ENCODE measurements at places on chromosomes 4 and X.
A peak's percentile ranks its signal among the peaks of the same experiment; 100 is the strongest.

DNA sequence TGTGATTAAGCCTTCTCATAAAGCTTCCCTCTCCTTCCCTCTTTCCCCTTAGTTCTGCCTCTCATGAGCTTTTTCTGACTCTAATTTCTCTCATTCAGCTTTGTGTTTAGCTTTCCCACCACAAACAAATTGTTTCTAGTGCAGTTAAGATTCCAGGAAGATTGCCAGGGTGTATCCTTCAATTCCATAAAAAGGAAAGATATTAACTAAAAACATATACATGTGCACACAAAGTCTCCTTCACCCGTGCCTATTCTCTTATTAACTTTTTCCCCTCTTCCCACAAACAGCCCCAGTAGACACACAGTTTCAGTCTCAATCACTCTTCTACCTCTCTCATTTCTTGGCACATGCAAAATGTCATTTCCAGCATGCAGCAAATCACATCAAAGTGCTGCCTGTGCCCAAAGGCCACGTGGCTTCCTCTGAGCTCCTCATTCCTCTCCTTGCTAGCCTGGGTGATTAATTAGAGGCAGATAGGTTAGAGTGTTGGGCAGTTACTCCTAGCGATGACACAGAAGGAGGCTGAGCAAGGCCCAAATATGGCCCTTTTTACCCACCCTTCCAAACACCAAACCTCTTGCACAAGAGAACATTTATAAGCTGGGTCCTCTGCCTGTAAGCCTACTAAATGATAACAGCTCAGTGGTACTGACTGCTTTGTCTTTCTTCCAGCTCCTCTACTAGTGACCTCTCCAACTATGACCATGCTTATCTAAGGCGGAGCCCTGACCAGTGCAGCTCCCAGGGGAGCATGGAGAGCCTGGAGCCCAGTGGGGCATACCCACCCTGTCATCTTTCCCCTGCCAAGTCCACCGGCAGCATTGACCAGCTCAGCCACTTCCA, 159.6 kb downstream of the SOWAHB start:
- peak; percentile 34 for DNase-seq

GRCh38 chr4:165009493-165010227, 22.1 kb upstream of the TRIM60 start:
- DNase-seq, result no peak

- DNase-seq, result no peak
These were observed 34.2 kb upstream of the FAT1 start for GRCh38 chr4:186757696-186758355.

DNA sequence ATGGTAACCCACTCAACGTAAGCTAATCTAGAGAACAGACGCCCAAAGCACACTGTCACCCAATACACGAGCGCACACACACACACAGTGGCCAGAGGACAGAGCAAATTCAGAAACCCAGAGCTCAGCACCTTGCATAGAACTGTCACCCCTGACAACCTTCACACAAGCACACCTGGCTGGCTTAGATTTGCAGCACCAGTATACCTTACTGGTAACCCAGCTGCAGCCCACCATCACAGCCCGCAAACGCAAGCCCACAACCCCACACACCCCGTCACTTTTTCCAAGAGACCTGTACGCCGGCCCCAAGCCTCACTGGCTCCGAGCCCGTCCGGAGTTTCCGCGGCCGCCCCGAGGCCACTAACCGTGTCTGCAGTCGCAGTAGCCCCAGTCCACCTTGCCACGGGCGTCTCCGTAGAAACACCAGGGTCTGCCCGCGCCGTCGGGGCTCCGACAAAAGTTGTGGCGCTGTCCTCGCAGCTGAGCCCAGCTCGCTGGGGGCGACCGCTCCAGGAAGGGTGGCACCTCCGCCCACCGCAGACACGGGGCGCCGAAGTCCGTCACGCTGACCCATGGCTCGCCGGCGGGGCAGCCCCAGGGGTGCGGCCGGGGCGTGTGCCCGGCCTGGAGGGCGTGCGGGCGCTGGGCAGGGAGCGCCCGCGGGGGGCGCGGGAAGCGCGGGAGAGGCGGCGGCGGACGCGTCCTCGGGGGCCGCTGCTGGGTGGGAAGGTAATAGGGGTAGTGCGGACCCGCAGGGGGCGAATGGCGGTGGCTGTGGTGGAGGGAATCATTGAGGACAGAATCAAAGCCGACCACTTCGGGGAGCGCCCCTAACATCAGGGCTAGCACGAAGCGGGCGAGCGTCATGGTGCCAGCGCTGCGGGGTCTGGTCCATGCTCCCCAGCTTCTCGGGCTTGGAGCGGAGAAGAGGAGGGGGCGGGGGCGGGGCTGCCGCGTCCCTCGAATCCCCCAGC, 664 bp downstream of the PRSS12 start:
- no peak for DNase-seq

- peak; percentile 48 for DNase-seq
These were observed 72.9 kb upstream of the STIM2 start for GRCh38 chr4:26787461-26788340.

DNA sequence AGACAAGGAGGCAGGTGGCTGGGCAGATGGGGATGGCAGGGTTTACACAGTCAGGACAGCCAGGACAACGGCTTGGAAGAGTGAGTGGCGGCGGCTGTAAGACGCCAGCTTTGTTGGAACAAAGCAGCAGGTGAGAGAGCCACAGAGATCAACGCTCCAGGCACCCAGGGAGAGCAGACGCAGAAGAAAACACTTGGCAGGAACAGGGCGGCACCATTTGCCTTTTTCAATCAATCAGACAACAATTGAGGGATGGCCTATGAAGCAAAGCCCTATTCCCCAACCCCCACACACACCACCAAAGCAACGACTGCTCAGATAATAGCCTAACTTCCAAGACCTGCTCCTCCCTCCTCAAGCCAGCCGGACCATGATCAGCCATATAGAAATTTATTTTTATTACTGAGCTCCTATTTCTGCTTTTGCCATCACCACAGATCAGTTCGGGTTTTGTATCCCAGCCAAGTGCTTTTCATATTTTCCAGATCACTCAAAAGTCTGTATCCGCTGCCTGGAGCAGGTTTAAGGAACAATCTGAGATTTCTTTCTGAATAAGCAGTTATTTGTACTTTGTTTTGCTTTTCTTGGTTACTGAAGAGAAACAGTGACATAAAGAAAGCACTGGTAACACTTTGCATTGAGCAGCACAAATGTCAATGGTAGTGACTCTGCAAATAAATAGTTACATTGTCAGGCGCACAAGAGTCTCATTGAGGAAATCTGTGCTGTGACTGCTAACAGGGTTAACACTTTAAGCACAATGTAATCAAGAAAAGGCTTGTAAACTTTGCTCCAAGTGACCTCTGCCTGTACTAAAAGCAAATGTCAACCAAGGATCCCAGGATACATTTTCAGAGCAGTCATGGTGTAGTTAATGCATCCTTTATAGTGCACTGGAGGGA, 81.8 kb upstream of the RBPJ start:
- no peak for DNase-seq

DNA sequence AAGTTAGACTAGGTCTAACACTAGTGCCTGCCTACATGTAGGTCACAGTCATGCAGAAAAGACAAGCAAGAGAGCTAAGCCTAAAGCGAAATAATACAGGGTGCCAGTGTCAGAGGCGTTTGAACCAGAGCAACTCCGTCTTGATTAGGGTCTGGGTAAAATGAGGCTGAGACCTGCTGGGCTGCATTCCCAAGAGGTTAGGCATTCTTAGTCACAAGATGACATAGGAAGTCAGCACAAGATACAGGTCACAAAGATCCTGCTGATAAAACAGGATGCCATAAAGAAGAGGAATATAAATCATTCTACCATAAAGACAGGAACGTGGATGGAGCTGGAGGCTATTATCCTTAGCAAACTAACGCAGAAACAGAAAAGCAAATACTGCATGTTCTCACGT, 120.9 kb downstream of the BEND2 start:
- no peak for DNase-seq

DNA sequence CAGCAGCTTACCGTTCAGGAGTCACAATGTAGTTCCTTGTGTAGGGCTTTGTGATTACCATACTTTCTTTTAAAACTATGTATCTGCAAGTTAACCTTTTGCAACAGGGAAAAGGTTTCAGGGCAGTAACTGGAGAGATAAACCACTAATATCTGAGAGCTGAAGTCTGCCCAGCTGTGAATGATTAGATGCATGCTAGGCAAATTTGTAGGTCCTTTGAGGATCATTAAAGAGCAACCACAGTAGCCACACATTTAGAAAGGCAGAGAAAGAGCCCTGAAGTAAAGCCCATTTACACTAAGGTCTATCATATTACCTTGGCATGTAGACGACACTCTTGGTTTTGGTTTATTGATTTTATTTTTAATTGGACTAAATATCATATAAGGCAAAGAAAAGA, 60.0 kb downstream of the ATP8A1 start:
- no peak for DNase-seq

DNA sequence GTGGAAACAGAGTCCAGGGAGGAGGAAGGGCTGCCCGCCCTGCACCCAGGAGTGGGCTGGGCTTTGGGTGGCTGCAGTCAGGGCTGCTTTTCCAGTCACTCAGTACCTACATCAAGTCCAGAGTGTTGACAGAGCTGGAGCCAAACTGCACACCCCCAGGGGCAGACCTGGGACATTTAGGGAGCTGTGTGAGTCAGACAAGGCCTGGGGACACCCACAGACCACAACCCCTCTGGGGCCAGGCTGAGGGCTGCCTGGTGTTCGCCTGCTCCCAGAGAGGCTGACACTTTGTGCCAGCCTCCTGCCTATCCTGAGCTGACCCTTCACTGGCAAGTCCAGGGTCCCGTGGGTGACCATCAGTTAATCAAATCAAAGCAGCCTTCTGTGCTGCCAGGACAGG, 240.0 kb downstream of the BCOR start:
- DNase-seq, result no peak

Measured in NCI-H226 (cell line).